ENCODE measurements at places on chromosomes 1 and 21. TPM values are rescaled to one million over a fixed set of nuclear protein-coding genes. Genes with fewer than 3 reads are reported as not detected.

DNA sequence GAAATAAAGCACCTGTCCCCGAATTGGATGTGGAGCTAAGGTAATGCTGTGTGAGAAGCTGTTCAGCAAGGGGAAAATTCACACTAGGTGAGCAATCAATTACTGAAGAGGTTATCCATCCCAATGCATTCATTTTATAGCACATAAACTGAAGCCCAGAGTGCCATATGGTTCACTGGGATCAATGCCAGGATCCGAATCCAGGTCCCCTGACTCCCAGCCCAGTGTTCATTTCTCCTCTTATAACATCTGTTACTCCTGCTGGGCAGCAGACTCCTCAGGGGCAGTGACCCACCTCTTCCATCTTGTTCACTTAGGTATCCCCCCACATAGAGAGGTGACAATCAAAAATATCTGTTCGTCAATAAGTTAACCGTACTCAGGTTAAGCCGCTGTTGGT lies 13.2 kb upstream of the SEC16B start:
- no peak for DNase-seq

GRCh38 chr1:17316704-17317103 lies 8.7 kb downstream of the PADI4 start:
- no peak for DNase-seq

CFHR1 gene
- total RNA-seq = not detected

SPATA46 gene
- not detected for total RNA-seq

All from natural killer cell treated with Interleukin-12 subunit alpha and Interleukin-12 subunit beta and Interleukin-15 and Interleukin-18, amount 100 ng/mL, for 72 hours (primary cell).